NCI-H1436 treated with DMSO at 0.1 percent for 48 hours (cell line): ENCODE measurements at places on chromosomes 16 and 17.
A peak's percentile ranks its signal among the peaks of the same experiment; 100 is the strongest.

DNA sequence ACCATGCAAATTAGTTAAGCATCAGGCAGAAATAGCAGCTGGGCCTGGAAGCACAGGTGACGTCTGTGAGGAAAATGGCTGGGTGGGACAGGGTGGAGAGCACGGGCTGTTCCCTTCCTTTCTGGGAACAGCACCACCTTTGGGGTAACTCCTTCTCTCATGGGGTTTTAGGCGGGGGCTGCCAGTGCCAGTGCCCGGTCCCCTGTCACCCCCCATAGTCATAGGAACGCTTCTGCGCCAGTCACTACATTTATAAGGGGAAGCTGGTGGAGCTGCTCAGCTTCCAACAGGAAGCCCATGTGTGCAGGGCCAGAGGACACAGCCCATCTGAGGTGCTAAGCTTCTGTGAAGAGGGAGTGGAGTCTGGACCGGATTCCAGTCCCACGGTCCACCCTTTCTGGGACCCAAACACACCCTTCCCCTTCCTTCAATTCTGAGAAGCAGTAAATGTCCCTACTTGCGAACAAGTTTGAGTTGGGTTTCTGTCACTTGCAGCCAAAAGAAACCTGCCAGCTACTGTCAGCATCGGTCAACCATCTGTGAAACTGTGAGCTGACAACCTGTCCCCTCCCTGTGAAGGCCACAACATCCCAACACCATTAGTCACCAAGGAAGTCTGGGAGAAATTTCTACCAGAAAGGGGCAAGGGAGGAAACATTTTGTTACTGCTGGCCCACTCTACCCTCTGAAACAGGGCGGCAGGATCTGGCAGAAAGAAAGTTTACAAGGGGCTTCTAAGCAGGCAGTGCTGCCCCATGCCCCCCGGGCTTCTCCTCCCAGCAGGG, 86.0 kb upstream of the AMZ2 start:
- no peak for DNase-seq

GRCh38 chr17:2874189-2874686, 78.0 kb downstream of the RAP1GAP2 start:
- DNase-seq: no peak

GRCh38 chr16:67447508-67448076, 16.7 kb downstream of the HSD11B2 start:
- no peak for DNase-seq

GRCh38 chr17:18332909-18333489, 17.9 kb downstream of the SMCR8 start:
- no peak for DNase-seq

- DNase-seq: peak; percentile 88
These were observed 797 bp downstream of the PRCD start for GRCh38 chr17:76540381-76541300.

DNA sequence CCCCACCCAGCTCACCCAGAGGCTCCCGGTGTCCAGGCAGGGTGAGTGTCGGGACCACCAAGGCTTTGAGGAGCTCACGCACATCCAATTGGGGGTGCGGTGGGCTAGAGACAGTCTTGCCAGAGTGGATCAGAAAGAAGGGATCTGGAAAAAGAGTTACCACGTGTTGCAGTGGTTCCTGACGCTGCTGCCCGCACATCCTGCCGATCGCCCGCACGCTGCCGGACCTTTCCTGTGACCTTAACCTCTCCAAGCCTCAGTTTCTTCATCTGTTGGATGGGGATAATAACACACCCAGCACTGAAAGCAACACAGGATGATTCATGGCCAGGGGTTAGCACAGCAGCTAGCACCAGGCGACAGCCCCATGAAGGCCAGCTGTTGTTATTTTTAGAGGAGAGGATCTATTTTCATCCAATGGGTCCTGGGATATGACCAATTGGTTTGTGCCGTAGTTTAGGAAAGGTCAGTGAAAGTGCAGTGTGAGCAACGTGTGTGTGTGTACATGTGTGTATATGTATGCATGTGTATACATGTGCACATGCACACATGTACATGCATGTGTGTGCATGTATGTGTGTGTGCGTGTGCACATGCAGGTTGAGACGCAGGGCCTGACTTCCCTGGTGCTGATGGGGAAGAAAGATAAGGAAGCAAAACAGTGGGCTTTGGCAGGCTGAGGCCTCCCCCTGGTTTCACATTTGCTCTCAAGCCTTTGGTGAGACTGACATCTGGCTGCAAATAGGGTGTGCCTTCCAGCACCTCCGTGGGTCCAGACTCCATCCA, 2.5 kb downstream of the ITGAX start:
- no peak for DNase-seq
